ENCODE measurements at places on chromosomes 12 and 14.
A peak's percentile ranks its signal among the peaks of the same experiment; 100 is the strongest.

DNA sequence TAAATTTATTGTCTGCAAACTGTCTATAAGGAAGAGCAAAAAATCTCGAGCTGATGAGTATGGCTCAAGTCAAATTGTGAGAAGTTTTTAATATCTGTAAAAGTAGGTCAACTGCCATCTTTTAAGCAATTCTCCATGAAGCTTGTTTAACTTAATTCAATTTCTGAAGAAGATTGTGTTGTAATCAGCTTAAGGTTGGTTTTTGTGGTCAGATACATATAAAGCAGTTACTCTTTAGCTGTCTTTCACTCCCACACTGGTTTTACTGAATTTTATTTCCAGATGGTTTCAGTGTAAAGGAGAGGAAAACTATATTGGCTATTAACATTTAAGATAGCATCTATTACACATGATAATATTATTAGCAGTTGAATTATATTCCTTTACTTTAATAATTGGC, 1165.1 kb downstream of the SLC16A7 start:
- no peak for DNase-seq

- DNase-seq, result no peak
Observed at GRCh38 chr14:93379831-93380230, 32.8 kb downstream of the COX8C start.

DNA sequence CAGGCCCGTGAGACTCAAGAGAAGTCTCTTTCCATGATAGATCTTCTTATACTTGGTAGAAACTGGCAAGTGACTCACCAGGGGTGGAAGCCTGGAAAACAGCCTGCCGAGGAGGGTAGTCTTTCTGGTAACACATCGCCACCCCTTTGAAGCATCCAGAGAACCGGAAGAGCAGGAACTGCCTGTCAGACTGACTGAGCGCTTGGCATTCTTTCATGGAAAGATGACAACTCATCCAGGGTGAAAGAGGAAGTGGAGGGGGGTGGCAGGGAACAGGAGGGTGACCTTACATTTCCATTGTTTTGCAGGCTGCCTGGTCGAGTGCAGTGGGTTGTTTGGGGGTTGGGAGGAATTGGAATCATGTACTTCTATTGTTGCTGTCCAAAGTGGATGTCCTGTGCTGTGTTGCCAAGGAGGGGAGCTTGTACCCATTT, 34.5 kb downstream of the PRKCH start:
- DNase-seq, result no peak

DNA sequence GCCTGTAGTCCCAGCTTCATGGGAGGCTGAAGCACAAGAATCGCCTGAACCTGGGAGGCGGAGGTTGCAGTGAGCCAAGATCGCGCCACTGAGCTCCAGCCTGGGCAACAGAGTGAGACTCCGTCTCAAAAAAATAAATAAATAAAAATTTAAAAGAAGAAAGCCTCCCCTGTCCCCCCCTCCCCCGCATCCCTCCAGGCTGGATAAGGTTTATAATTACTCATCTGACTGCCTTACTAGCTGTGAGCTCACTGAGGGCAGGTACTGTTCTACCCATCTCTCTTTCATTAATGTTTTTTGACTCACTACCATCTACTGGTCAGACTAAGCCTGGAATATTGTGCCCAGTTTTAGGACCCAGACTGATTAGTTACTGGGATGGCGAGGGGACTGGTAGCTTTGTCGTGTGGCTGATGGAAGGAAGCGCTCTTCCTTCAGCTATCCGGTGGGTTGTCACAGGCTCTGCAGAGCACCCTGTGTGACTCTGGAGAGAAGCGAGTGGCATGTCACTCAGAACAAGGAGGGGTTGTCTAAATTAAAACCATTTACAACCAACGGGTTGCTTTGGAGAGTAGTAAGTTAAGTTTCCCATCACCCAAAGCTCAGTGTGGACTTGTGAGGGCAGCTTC, 16.9 kb downstream of the EVL start:
- DNase-seq, result no peak

DNA sequence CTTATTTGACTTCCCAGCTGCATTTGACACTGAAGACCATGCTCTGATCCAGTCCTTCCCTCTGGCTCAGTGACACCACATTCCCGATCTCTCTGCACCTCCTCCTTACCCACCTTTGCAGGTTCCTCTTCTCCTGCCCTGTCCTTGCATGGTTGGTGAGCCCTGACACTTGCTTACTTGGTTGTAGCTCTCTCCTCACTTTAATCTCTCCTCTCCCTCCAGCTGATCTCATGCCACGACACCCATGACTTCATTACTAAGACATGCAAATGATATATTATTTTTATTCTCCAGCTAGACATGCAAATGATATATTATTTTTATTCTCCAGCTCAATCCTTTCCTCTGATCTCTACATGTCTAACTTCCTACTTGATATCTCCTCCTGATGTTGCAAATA, at the start of gene SERPINA9:
Gene SERPINA9 (minus strand): TSS at position 175 of the 400 bp plus-strand sequence. CDS start 6,357 bp downstream, outside the sequence.
- no peak for DNase-seq

DNA sequence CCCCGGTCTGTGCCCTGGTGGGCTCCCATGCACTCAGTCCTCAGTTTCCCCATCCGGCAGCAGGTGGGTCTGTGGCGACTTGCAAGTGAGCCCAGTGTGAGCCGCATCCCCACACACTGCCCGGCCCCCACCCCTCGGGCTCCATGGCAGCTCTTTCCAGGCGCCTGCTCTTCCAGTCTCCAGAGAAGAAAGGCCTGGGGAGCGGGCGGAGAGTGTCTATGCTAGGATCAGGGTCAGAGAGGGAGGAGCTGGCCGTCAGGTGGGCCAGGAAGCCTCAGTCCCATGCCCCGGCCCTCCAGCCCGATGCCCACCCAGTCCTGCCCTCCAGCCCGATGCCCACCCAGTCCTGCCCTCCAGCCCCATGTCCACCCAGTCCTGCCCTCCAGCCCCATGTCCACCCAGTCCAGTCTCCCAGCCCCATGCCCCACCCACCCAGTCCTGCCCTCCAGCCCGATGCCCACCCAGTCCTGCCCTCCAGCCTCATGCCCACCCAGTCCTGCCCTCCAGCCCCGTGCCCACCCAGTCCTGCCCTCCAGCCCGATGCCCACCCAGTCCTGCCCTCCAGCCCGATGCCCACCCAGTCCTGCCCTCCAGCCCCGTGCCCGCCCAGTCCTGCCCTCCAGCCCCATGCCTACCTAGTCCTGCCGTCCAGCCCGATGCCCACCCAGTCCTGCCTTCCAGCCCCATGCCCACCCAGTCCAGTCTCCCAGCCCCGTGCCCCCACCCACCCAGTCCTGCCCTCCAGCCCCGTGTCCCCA, 49.2 kb downstream of the FBRSL1 start:
- no peak for DNase-seq

GRCh38 chr12:97538705-97539104, 76.1 kb downstream of the RMST start:
- DNase-seq, result no peak

DNA sequence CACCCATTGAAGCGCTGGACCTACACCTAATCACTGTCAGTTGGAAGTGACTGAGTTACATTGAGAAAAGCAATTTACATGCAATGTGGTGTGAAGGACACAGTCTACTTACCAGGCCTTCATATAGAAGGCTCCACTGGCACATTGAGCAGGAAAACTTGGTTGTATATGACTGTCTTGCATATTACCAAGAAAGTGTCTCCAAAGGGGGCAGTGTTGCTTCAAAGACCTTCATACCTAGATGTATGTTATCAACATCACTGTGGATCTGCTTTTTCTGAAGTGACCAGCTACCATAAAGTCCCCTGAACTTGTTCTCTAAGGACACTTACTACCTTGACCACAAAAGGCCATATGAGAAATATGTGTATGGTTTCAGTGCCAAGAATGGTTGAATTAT, 64.1 kb downstream of the NELL2 start:
- no peak for DNase-seq

DNA sequence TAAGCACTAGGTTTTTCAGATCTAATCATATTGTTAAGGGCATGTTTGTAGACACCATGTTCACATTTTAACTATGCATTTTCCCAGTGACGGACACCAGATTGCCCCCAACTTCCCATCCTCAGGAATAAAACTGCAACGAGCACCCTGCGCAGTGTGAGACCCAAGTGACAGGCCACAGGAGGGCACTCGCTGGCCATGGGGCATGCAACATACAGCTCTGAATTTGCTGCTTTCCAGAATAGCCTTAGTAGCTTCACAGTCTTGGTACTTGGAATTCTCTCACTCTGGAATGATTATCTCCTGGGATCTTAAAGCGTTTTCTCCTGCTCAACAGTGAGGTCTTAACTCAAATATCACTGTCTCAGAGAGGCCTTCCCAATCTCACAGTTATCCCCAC, 972 bp upstream of the DDX47 start:
- DNase-seq, result no peak

GRCh38 chr12:19273482-19274330, 144.2 kb downstream of the PLEKHA5 start:
- peak; percentile 83 for DNase-seq

- no peak for DNase-seq
Observed at GRCh38 chr14:58992935-58993334, 195.5 kb upstream of the DAAM1 start.

GRCh38 chr12:12901158-12901791, 9.9 kb downstream of the GPRC5A start:
- DNase-seq, result no peak

- peak; percentile 48 for DNase-seq
Observed at GRCh38 chr14:93033983-93034670, 81.6 kb downstream of the ITPK1 start.

GRCh38 chr12:9634969-9635754, 27.4 kb upstream of the KLRB1 start:
- DNase-seq, result no peak

DNA sequence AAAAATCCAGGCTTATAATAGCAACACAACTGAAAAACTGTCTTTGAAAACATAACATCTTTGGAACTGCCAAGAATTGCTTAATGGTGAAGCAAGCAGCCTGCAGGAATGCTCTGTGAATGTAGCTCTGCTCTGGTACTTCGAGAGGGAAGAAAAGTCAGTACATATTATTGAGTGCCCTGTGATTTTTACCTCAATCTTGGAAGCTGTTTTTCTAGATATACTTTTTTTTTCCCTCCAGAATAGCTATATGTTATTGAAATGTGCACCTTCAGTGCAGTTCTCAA, 508.1 kb downstream of the PCNX1 start:
- no peak for DNase-seq

GRCh38 chr12:59650588-59651228, 54.9 kb downstream of the SLC16A7 start:
- peak; percentile 6 for DNase-seq

GRCh38 chr14:91227183-91227628, 17.3 kb downstream of the GPR68 start:
- no peak for DNase-seq

DNA sequence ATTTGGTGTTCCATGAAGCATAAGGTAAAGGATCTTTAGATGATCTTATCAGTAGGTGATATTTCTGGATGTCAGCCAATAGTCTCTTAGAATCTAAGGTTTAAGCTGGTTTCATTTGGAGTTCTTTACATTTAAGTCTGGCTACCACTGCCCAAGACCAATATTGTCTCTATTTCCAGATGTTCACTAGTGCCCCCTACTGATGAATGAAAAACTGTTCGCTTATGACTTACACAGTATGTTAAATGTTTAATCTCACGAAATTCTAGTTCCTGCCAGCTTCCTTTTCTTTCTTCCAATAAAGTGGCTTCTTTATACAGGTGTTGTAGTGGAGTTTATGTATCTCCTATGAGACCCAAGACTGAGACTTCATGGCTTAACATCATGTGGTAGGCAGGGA, 31.8 kb upstream of the MIS18BP1 start:
- DNase-seq, result no peak

Data from COR-L47 (cell line).